ENCODE measurements at places on chromosomes 4 and X.

GRCh38 chr4:1058198-1058996, 47.0 kb downstream of the FGFRL1 start:
- DNase-seq: no peak

GRCh38 chr4:156420623-156421022, 467.0 kb upstream of the CTSO start:
- DNase-seq: no peak

DNA sequence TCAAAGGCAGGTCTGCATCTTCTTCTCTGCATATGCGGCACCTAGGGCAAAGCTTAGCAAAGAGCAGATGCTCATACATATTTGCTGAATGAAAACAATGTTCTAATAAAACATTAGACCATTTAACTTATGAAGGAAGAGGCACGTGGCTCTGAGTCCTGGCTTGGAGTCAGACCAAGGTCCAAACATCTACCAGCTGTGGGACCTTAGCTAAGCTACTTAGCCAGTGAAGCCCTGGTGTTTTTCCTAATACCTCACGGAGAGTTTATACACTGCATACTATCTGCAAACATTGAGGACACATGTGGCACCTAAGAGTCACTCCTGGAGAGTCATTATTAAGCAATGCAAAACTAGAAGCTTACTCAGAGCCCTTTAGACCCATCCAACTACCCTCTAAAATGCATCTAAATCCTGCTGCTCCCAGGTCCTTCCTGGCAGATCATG, 9.0 kb downstream of the PDGFC start:
- DNase-seq: no peak

DNA sequence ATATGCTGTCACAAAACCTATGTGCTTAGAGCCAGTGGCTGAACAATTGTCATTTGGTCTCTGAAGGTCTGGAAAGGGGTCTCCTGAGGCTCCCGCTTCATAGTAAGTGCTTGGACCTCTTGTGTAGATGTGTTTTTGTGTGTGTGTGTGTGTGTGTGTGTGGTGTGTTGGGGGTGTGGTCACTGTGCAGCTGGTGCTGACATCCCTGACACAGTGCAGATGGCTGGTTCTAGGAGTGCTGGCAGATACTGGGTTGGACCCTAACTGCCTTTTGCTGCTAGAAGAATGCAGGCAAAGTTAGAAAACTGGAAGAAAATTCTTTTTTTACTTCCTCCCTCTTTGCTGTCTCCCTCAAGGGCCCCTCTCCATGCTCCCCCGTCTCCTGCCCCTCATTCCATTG, 1872.6 kb downstream of the ARAP2 start:
- DNase-seq: no peak

GRCh38 chrX:119693996-119694451, 1.1 kb upstream of the SEPTIN6 start:
- DNase-seq: no peak
